CD4-positive, alpha-beta memory T cell (primary cell): ENCODE measurements at places on chromosomes 12 and 14. TPM values are rescaled to one million over a fixed set of nuclear protein-coding genes. Genes with fewer than 3 reads are reported as not detected.

DNA sequence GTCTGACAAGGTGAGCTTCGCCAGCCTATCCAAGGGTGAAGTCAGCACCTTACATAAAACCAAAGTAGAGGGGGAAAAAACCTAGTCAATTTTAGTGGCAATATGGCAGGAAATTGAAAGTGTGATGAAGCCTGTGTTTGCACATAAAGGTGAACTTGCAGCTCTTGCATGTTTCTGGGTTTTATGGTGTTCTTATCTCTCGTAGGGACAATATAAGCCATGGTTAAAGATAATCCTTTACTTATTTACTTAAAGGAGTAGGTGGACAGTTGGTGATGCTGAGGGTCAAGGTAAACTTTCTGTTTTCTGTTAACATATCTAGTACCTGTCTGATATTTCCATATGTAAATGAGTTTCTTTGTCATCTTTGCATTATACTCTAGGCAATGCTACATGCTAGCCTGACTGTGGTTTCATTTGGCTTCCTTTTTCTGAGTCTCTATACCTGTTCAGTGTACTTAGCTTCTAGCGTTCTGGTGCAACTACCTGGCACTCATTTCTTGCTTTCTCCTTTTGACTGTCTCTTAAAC is 32.8 kb downstream of the CCDC91 start:
- DNase-seq: peak; percentile 19

- DNase-seq: no peak
Measured at GRCh38 chr14:31560759-31561154, 447 bp upstream of the NUBPL start.

- DNase-seq: no peak
Measured at GRCh38 chr12:63885401-63885800, 40.9 kb downstream of the SRGAP1 start.

GRCh38 chr12:57834086-57834876 is 12.2 kb downstream of the CTDSP2 start:
- no peak for DNase-seq

DNA sequence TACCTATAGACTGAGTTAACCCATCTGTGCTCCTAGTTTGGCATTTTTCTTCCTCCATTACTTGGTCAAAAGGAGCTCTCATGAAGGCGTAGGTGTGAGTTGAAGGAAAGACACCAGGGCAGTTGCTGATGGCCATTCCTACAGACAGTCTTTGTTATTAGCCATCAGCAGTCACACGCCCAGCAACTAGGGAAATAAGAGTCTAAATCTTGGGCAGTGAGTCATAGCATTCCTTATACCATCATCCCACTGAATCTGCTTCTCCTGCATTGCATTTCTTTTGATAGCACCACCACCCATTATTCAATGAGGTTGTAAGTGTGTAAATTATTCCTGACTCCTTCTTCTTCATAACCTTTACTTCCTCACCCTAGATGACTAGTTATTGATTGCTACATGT is 150.9 kb upstream of the IGF1 start:
- no peak for DNase-seq

Gene ENDOU
- total RNA-seq: not detected

Gene BCL2L14
- 1.9 TPM for total RNA-seq
